ENCODE measurements at places on chromosomes 2 and 18.

DNA sequence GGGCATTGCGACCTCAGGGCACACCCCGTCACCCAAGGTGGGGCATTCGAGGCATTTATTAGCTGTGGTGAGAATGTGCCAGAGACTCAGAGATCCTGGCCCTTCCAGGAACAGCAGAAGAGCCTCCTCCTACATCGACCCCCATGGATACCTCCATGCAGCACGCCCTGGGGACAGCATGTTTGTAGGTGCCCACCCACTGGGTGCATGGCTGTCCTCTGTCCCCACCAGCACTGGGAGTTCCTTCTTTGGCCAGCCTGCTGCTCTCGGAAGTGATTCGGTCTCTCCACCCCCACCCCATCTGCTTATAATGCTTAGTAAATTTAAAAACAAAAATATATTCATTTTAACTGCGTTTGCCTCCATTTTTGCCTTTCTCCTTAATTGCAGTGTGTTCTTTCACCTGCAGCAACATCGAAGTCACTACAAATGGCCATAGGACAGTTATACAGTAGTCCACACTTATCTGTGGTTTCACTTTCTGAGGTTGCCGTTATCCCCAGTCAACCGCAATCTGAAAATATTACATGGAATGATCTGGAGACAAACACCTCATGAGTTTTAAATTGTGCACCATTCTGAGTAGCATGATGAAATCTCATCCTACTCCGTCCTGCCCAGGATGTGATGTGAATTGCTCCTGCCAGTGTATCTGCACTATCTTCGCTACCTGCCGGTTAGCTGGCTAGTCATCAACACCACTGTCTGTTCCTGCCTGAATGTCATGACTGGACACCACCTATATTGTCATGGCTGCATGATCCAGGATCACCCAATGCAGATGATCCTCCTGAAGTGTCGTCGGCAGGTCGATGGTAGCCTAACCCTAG, 29.6 kb upstream of the ZCCHC2 start:
- DNase-seq = no peak

- peak; percentile 9 for DNase-seq
Observed at GRCh38 chr2:68857855-68858456, 13.2 kb downstream of the BMP10 start.

- peak; percentile 43 for DNase-seq
Observed at GRCh38 chr18:79384151-79384807, 11.5 kb upstream of the NFATC1 start.

DNA sequence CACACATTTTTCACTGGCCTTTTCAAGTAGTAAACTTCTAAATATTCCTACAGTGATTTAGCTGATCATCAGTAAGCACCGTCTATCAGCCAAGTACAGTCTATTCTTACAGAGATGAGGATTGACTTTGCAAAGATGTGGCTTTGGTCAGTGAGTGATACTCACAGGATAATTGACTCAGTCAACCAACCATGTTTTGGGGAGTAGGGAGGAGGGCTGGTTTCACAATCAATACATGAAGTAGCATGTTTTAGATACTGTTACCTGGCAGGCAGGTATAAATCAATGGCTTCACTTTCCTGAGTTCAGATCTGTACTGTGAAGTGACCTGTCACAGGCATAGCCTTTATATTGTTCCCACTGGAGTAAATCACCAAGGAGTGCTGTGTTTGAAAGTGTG, 27.2 kb downstream of the OSBPL6 start:
- no peak for DNase-seq

- DNase-seq = no peak
Observed at GRCh38 chr2:98771721-98772524, 41.0 kb upstream of the MGAT4A start.

GRCh38 chr2:65464604-65465003, 32.2 kb upstream of the SPRED2 start:
- no peak for DNase-seq

DNA sequence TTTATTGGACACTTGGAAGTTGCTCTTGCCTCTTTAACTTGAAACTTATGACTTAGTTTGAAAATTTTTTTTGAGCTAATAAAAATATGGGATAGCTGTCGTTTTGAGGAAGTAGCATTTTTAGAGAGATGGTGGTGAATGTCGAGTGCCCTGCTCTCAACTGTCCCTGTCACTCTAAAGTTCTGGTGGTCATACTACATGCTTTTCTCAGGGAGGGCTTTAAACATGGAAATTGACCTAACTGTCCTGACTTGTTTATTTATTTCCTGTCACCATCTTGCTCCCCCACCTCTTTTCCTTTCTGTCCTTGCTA, 16.0 kb downstream of the CEP192 start:
- DNase-seq = no peak

DNA sequence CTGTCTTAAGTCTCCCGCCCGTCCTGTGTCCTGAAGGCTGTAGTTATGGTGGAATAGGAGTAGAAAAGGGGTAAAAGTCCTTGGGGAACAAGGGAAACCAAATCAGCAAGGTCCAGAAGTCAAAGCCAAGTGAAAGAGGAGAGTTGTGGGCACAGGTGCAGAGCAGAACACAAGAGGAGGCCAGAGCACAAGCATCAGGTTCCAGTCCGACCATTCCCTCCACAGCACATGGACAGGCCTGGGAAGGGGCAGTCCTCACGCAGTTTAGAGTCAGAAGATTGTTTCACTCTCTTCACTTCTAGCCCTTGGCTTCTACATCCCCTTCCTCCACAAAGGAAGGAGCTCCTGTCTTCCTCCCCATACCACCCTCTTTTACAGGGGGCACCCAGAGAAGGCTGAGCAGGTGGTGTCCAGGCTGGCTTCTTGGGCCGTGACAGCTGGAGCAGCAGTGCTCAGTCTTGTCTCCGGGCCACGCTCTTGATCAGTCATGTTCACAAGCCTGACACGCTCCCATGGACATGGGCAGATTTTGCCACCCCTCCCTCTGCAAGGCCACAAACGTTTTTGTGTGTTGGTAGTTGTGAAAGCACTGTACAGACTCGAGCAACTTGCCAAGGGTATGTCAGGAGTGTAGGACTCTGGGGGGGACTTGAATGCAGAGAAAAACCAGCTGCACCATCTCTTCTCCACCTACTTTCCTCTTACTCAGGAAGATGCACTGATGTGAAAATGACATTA, 138.5 kb upstream of the DAPL1 start:
- no peak for DNase-seq

- no peak for DNase-seq
Observed at GRCh38 chr18:47166294-47166693, 9.9 kb downstream of the IER3IP1 start.

GRCh38 chr2:134420259-134420658, 166.4 kb downstream of the MGAT5 start:
- DNase-seq = no peak

GRCh38 chr2:99181624-99182000, 628 bp downstream of the MRPL30 start:
- DNase-seq = peak; percentile 80
